T-helper 1 cell (primary cell): ENCODE measurements at places on chromosomes 6 and 20.

- DNase-seq = no peak
Measured at GRCh38 chr6:83928286-83928685, 68.8 kb downstream of the CYB5R4 start.

DNA sequence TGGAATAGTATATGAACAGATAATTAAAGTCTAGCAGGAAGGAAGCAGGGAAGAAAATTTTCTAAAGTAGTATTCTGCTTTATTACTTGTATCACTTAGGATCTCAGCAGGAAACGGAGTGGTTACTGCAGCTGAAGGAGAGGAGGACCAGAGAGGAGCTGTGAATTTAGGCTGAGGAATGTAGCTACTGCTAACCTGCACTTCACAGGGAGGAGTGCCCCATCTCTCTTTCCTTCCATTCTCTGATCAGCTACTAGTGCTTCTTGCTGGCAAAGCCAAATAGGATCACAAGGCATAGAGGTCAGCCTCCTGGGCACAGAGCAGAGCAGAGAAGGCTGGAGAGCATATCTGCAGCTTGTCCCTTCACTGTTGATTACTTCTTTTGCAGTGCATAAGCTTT lies 205.3 kb upstream of the ASCC3 start:
- no peak for DNase-seq

GRCh38 chr20:46058599-46059281 lies 29.7 kb downstream of the SLC12A5 start:
- no peak for DNase-seq

- no peak for DNase-seq
Measured at GRCh38 chr6:150929416-150929815, 63.9 kb downstream of the MTHFD1L start.

GRCh38 chr6:103570431-103570830 lies 1289.3 kb downstream of the HACE1 start:
- DNase-seq = no peak

DNA sequence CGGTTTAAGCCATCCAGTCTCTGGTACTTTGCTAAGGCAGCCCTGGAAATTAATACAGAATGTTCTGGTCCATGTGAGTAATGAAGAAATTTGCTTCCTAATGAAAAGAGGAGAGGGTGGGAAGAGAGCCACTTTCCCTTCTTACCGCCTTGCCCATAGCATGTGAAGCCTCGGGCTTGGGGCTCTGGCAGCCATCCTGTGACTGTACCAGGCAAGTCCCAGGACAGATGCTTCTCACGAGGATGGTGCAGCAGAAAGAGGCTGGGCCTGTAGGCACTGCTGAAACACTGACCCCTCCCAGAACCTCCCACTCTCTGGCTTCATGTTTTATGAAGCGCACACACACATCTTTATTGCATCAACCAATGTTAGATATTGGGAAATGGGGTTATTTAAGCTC lies 74.8 kb downstream of the IYD start:
- DNase-seq = no peak

- DNase-seq = no peak
Measured at GRCh38 chr6:54087721-54088120, 23.5 kb upstream of the MLIP start.

GRCh38 chr6:75386050-75386770 lies 101.6 kb upstream of the TMEM30A start:
- DNase-seq = no peak

DNA sequence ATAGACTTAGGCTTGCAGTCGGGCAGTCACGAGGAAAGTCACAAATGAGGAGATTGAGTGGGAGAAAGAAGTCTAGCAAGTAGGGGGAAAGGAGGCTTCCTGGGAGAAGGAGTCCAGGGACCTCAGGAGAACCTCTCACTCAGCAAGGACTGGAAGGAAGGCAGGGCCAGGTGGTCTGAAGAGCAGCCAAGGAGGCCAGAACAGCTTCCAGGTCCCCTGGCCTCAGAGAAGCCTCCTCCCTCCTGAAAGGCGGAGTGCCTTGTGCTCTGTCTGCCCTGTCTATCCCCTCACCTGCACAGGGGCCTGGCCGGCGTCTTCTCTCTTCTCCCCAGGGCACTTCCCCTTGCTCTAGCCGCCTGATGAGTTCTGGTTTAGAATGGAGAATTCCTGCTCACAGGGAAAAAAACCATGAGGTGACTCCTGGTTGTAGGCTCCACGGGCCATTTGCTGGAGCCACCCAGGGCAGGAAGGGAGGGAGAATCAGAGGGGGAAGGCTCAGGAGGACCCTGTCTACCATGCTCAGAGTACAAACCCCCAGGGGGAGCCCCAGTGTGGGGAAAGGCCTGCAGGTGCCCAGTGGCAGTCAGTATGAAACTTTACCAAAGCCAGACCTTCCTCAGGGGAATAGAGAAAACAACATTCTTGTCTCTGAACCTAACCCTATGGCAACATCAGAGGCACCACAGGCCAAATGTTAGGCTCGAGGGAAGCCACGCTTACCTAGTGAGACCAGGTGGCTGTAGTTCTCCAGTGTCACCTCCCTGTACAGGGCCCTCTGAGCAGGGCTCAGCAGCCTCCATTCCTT lies 11.2 kb downstream of the ZNF337 start:
- no peak for DNase-seq

GRCh38 chr20:55239269-55239668 lies 763.9 kb downstream of the DOK5 start:
- DNase-seq = no peak

DNA sequence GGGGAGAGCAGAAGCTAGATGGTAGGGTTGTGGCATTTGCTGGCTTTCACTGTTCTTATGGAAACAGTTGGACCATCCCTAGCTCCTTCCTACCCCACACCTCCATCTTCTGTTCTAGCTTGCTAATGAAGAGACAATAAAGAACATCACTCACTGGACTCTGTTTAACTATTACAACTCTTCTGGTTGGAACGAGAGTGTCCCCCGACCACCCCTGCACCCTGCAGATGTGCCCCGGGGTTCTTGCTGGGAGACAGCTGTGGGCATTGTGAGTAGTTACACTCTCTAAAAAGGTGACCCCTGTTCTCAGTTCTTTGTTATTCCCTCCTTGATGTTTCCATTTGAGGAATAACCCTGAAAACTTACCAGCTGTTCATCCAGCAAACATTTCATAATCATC lies 40.4 kb upstream of the NOP56 start:
- no peak for DNase-seq

GRCh38 chr6:80940976-80941375 lies 811.5 kb downstream of the TENT5A start:
- no peak for DNase-seq

- DNase-seq = no peak
Measured at GRCh38 chr6:107304421-107305025, 154.8 kb downstream of the PDSS2 start.

- no peak for DNase-seq
Measured at GRCh38 chr20:48230216-48230615, 444.9 kb upstream of the SULF2 start.

DNA sequence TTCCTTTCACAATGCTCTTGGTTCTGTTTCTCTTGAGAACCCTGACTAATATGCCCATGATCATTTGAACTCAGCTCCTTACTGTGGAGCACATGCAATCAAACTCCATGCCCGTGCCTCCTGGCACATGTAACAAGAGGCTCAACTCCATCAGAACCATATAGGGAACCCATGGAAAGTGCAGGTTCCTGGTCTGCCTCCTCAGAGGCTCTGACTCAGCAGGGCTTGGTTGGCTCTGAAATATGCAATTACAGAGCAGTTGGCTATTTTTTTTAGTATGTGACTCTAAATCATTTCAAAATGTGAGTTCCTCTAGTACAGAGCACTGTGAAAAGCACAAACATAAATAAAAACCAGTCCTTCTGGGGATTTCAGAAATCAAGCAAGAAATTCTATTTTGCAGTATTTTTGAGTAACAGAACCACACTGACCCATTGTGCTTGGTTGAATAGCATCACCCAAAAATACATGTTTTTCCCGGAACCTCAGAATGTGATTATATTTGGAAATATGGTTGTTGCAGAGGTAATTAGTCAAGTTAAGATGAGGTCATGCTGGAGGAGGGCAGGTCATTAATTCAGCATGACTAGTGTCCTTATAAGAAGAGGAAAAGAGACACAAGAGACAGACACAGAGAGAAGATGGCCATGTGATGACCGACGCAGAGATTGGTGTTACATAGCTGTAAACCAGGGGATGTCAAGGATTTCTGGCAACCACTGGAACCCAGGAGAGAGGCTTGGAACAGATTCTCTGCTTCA lies 13.2 kb upstream of the MAP3K4 start:
- DNase-seq = no peak

DNA sequence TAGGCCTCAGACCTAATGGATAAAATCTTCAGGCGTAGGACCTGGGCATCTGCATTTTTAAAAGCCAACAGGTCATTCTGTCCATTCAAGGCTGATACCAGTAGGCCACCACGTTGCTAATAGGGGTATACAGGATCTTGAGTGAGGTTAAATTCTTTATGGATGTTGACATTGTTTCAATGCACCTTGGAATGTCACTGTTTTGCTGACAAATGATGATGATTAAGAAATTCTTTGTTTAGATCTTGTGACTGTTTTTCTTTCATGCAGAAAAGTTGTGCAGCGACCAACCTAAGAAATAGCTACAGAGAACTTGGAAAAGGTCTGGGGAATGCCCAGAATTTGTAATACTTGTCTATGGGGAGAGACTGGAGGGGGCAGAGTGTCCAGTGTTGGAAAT lies 101.1 kb upstream of the CLDN20 start:
- no peak for DNase-seq

- no peak for DNase-seq
Measured at GRCh38 chr6:112486454-112486853, 139.3 kb downstream of the RFPL4B start.

GRCh38 chr20:10708351-10709185 lies 34.8 kb upstream of the JAG1 start:
- no peak for DNase-seq

DNA sequence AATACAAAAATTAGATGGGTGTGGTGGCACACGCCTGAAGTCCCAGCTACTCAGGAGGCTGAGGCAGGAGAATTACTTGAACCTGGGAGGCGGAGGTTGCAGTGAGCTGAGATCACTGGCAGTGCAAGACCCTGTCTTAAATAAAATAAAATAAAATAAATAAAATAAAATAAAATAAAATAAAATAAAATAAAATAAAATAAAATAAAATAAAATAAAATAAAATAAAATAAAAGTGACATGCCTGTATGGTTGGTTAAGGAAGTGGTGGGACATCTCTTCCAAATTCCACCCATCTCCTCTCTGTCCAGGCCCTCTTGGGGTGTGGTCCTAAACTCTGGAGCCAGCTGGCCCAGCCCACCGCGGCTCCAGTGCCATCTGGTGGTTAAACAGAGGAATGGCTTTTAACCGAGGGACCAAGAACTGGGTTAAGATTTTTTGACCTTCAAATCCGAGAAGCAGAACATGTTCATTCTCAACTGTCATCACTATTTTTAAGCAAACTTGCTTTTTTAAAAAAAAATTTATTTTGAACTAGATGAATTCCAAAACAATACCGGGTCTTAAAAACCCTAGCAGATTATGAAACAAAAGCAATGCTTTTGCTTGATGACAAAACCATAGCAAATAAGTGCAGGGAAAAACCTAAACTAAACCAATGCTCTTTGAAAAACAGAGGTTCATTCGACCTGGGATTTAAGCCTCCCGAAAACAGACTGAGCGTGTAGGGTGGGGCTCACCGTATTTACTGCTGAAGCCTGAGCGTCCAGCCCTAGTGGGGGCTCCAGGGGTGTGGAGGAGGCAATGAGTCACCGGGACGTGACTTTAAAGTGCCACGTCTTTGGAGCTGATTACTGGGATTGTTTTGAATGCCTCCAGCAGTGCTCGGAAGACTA lies 68.8 kb downstream of the CDC5L start:
- DNase-seq = peak; percentile 57

DNA sequence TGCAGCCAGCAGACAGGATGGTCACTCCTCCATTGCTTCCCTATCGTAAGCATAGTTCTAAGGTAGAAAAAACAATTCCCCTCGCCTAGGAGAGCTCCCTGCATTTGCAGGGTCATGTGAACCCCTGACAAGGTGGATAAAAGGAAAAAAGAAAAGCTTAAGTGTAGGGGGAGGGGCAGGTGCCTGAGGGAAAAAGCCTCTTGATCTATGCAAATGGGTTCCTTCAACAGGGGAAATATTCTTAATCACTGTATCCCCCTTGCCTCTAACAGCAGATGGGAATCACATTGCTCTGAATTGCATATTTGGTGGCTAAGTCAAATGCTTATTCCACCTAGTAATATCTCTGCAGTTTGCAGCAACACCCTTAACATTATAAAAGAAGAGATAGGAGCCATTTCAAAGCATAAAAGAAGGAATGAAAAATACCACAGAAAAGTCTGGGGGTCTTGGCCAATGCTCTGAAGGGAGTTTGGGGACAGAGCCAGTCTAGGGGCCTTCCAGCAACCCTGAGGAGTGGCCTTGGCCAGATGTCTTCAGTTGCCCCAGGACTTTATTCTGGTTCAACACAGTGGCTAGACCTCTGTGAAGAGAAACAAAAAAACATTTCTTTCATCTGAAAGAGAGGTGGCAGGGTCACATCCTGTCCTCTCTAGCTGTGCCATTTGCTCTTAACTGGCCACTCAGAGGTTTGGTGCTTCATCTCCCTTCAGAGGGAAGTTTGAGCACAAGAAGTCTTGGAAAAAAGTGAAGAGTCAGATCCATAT lies 660.4 kb upstream of the GJE1 start:
- DNase-seq = no peak

DNA sequence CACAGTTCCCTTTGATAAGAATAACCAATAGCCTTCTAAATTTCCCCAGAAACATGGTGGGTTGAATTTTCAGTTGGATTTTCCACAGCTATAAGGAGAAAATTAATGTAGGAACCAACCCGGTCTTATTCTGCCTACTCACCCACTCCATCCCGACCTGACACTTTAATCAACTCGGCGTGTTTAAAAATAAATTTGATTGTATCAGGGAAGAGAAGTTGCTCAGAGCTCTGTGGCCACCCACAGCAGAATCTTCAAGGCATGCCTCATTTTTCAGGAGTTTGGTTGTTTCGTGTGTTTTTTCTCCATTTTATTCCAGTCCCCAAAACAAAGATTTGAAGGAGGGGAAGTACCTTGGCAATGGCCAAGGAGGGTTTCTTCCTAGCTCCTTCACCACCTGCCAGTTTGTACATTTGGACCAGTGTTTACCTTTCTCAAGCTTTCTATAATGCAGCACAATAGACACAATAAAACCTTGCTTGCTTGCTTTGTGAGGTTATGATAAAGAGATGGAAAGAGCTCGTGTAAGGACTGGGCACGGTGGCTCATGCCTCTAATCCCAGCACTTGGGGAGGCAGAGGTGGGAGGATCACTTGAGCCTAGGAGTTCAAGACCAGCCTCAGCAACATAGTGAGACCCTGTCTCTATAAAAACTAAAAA lies 297.2 kb upstream of the JARID2 start:
- no peak for DNase-seq

DNA sequence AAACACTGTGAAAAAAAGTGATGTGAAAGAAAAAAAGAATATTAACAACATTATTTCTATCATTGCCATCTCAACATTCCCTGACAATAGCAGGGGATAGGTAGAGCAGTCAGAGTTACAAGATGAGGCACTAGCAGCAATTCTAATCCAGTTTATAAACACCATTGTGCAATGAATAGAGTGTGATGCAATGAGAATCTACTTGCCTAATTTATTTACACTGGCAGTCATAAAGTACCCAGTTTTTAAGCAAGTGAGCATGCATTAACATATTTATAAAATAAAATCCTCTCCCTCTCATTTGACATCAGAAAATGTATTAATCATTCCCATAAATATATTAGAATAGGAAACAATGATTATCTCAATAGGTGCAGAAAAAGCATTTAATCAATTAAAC lies 2.5 kb upstream of the MANEA start:
- DNase-seq = no peak
